ENCODE measurements at places on chromosomes 5 and 9. TPM values are rescaled to one million over a fixed set of nuclear protein-coding genes. Genes with fewer than 3 reads are reported as not detected.
A peak's percentile ranks its signal among the peaks of the same experiment; 100 is the strongest.

DNA sequence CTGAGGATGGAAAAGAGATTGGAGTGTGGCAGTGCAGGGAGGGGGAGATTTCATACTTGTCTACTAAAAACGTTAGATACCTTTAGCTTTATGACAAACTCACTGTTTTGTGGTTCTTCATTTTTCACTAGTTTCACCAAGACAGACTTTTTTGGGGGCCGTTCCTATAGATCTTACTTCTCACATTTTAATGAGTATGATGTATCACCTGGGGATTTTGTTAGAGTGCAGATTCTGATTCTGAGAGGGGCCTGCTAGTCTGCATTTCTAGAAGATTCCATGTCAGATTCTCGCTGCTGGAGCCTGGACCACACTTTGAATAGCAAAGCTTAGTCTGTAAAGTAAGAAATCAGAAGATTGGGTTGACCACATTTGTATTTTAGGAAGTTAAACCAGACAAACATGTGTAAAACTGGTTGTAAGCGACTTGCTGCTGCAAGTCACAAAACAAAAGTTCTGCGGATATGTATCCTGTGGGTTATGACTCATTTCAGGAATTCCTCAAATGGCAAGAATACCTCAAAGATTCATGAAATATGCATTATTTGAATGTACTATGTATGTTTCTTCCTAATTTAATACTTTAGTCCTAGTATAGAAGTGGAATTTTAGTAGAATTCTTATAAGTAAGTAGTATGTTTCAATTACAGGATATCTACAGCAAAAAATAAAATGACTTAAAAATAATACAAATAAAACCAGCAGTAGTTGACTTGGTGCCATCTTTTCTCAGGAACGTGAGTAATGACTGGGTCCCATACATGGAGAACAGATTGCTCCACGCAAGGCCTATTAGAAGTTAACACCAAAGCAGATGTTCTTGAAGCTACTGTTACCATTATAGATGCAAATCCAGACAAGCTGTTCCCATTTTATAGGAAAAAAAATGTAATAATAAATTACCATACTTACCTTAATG is 27.8 kb downstream of the NFIL3 start:
- H3K27ac ChIP-seq: no peak overlapping the region
- DNase-seq: no peak
- H3K4me1 ChIP-seq: no peaks in the 10 kb centered on the region
- no peak overlapping the region for H3K4me3 ChIP-seq

SEMA6A gene
- polyA plus RNA-seq: 0.69 TPM

DNA sequence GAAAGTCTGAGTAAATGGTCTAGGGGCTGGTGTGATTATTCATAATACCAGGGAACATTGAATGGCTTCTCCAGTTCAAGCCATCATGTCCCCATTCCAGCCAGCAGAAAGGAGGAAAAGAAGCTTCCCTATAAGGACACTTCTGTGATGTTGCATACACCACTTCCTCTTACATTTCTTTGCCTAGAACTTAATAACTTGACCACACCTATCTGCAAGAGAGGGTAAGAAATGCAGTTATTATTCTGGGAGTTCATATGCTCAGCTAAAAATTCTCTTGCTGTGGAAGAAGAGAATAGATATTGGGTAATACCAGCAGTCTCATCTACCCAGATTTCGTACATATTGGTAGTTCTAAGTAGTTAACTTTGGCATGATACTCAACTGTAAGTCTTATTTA is 166.1 kb downstream of the SLC28A3 start:
- no peak overlapping the region for H3K27ac ChIP-seq
- H3K36me3 ChIP-seq: no peaks in the 10 kb centered on the region
- DNase-seq: no peak

FOXD4L6 gene
- polyA plus RNA-seq: not detected

- no peaks in the 10 kb centered on the region for H3K36me3 ChIP-seq
- DNase-seq: no peak
- H3K27me3 ChIP-seq: peaks cover 12% of the 10 kb centered on the region
- H3K4me1 ChIP-seq: no peaks in the 10 kb centered on the region
- no peak overlapping the region for H3K4me3 ChIP-seq
Measured at GRCh38 chr9:126240835-126241234, 85.8 kb upstream of the MVB12B start.

PRR16 gene
- polyA plus RNA-seq: not detected

DNA sequence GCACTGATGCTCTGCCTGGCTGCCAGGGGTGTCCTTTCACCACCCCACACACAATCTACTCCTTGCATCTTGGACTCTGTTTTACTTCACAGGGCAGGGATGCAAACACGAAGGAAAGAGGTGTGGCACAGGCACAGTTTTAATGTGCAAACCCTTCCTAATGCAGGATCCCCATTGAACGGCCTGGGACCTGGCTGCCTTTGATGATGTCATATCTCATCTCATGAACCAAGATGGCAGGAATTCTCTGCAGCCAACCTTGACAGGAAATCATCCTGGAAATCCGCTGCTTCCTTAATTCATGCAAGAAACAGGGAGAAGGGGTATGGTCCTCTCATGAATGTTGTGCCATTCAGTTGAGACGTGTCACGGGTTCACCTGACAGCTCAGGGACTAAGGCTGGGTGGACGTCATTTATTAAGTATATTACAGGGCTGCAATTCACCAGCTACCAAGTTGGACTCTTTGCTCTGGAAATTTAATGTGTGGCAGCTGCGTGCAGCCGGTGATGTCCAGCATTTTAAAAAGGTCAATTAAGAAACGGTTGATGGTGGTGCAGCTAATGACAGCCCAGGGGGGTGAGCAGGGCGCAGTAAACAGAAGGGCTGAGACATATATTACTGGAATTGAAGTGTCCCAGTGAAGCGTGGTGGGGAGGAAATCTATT is 91.5 kb downstream of the LMNB1 start:
- peak overlapping the region; percentile 83 for H3K4me3 ChIP-seq
- no peaks in the 10 kb centered on the region for H3K36me3 ChIP-seq
- no peak for DNase-seq
- H3K27me3 ChIP-seq: no peaks in the 10 kb centered on the region
- no peak overlapping the region for H3K27ac ChIP-seq
- H3K4me1 ChIP-seq: peaks cover 10% of the 10 kb centered on the region

GRCh38 chr5:116731432-116731831 is 156.8 kb upstream of the SEMA6A start:
- H3K4me1 ChIP-seq: no peaks in the 10 kb centered on the region
- no peak overlapping the region for H3K4me3 ChIP-seq
- no peak overlapping the region for H3K27ac ChIP-seq

SPINK13 gene
- polyA plus RNA-seq: not detected

- H3K27me3 ChIP-seq: peaks cover 10% of the 10 kb centered on the region
- H3K36me3 ChIP-seq: peaks cover 3% of the 10 kb centered on the region
- no peak for DNase-seq
- H3K27ac ChIP-seq: no peak overlapping the region
- H3K4me1 ChIP-seq: no peaks in the 10 kb centered on the region
Measured at GRCh38 chr5:1763548-1763911, 36.1 kb downstream of the MRPL36 start.

CCNI2 gene
- 1.7 TPM for polyA plus RNA-seq

- DNase-seq: no peak
- no peaks in the 10 kb centered on the region for H3K36me3 ChIP-seq
- no peak overlapping the region for H3K27ac ChIP-seq
- H3K4me3 ChIP-seq: no peak overlapping the region
- H3K4me1 ChIP-seq: peaks cover 10% of the 10 kb centered on the region
- H3K27me3 ChIP-seq: no peaks in the 10 kb centered on the region
Measured at GRCh38 chr5:65823845-65824445, 101.9 kb downstream of the NLN start.

DNA sequence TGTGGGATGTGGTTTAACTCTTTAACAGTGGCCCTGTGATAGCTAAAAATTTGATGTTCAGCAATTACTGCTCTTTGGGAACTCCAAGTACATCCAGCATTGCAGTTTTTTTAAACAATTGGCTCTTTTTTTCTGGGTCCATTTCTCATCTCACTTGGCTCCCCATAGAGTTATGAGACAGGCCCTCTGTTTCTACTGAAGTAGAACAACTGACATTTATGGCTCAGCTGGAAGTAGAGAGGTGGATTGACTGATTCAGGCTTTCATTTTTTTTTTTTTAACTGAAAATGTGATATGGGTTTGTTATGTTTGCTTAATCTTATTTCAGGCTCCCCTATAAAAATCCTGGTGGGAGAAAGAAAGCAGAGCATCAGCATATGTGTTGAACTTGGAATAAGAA is 96.6 kb upstream of the CD180 start:
- H3K27ac ChIP-seq: no peak overlapping the region
- H3K4me1 ChIP-seq: peaks cover 2% of the 10 kb centered on the region
- no peak for DNase-seq
- H3K36me3 ChIP-seq: no peaks in the 10 kb centered on the region
- peaks cover 3% of the 10 kb centered on the region for H3K27me3 ChIP-seq
- H3K4me3 ChIP-seq: no peak overlapping the region

- H3K4me1 ChIP-seq: no peaks in the 10 kb centered on the region
- H3K36me3 ChIP-seq: no peaks in the 10 kb centered on the region
- H3K27ac ChIP-seq: no peak overlapping the region
- H3K27me3 ChIP-seq: peaks cover 10% of the 10 kb centered on the region
Measured at GRCh38 chr5:58849921-58850667, 267.2 kb downstream of the RAB3C start.

DNA sequence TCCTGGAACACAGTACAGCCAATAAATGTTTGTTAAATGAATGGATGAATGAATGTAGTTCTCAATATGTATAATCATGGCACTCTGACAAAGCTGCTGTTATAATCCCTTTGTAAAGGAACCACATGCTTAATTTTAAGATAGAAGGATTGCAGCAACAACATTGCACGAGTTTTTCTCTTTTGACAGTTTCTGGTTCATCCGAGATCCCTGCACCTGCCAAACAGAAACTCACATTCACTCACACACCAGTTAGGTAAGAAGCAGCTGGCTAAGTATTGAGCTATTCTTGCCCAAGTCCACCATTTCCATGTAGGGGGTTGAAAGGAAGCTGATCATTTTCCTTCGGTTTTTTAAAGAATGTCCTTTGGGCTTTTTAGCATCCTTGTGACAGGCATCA is 133.7 kb upstream of the MAP1B start:
- no peak for DNase-seq
- no peaks in the 10 kb centered on the region for H3K4me1 ChIP-seq
- H3K4me3 ChIP-seq: no peak overlapping the region
- no peaks in the 10 kb centered on the region for H3K36me3 ChIP-seq
- H3K27me3 ChIP-seq: peaks cover 27% of the 10 kb centered on the region

GRCh38 chr9:92094655-92095054 is 20.6 kb downstream of the SPTLC1 start:
- no peaks in the 10 kb centered on the region for H3K27me3 ChIP-seq
- DNase-seq: no peak
- H3K4me1 ChIP-seq: peaks cover 50% of the 10 kb centered on the region

CDKN2A gene
- polyA plus RNA-seq: 0.16 TPM

- H3K4me3 ChIP-seq: no peak overlapping the region
- no peaks in the 10 kb centered on the region for H3K4me1 ChIP-seq
- no peak for DNase-seq
Measured at GRCh38 chr5:173670791-173671120, 54.3 kb upstream of the BOD1 start.

TAF1L gene
- polyA plus RNA-seq: not detected

Data from naive thymus-derived CD8-positive, alpha-beta T cell (primary cell).